ENCODE measurements at places on chromosomes 6 and 20. TPM values are rescaled to one million over a fixed set of nuclear protein-coding genes. Genes with fewer than 3 reads are reported as not detected.

DNA sequence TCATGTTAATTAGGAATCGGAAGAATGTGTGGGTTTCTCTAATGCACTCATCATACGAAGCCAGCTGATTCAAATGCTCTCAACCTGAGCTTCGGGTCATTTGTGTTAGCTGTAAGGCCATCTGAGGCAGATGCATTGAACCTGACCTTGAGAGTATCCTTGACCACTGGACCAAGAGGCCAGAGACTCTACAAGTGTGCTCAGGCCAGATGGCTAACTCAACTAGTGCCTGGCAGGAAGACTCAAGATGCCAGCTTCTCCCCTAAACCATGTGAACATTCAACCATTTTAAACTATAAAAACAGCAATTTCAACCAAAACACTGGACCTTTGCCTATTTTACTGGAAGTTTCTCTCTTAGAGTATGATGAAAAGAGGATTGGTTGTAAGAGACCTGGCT, 168.6 kb upstream of the CDH4 start:
- DNase-seq, result no peak

GRCh38 chr6:127937102-127937501, 36.2 kb upstream of the THEMIS start:
- no peak for DNase-seq

- DNase-seq, result no peak
These were observed 37.3 kb upstream of the TGM2 start for GRCh38 chr20:38202153-38202981.

DNA sequence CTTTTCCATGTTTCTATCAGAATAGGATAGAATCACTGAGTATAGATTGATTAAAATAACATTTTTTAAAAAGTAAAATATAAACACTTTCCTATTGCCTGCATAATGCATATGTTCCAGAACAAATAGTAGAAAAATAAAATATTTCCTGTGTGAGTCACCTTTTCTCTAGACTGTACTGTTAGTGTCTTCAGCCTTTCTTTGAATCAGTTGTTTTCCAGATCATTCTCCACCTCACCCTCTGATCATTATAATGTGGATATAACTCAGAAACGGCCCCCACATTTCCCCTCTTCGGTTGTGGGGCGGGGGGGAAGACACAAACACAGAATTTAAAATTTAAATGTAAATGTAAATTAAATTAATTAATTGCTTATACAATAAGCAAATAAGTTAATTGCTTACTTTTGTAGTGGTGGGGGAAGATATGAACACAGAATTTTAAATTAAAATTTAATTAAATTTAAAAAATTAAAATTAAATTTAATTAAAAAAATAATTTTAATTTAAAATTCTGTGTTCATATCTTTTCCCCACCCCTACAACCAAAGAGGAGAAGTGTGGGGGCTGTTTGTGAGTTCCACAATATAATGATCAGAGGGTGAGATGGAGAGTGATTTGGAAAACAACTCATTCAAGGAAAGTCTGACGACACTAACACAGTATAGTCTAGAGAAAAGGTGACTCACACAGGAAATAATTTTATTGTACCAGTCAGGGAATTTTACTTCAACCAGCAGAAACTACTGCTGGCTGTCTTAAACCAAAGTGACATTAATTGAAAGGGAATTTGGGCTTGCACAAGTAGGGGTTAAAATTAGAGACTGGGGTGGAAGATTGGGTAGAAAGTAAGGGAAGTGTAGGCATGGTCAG, 37.1 kb upstream of the PROKR2 start:
- no peak for DNase-seq

DNA sequence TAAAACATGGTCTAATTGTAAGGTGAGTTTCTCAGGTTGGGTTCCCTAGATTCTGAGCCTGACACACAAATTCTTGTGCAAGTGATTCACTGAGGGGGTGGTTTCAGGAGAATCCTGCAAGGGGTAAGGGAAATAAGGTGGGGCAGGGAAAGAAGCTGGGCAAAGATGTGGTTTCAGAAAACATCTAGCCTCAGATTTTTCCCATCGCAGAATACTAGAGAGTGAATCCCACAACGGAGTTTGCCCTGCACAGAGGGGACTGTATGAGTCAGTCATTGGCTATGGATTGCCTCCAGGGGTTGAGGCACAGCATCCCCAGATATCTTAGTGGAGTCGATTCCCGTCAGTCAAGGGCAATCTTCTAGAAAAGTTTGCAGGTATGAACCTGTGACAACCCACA, 65.2 kb downstream of the PRL start:
- no peak for DNase-seq

GRCh38 chr20:54260116-54260515, 52.2 kb downstream of the PFDN4 start:
- DNase-seq, result no peak

GRCh38 chr20:2289475-2289874, 6.3 kb upstream of the TGM3 start:
- peak; percentile 12 for DNase-seq

- no peak for DNase-seq
These were observed at the start of gene STK35 for GRCh38 chr20:2101057-2101864. TSS of gene STK35 (plus strand) at chr20:2101827. CDS start at chr20:2101882, 55 bp downstream.

DNA sequence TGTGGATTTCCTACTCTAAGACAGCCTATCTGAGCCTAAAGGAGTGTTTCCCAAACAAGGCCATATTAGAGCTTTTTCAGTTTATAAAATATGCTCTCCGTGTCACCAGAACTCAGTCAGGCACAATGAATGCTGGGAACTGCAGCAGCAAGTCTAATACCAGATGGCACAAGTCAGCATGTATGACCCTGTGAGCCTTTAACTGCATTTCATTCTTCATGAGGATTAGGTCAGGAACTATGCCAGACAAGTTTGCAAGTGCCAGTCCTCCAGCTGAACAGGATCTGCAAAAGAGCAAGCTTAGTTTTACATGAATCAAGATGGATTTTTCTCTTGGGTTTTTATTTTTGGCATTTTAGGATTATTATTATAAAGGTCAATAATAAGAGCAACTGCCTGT, 66.7 kb upstream of the SAMD5 start:
- no peak for DNase-seq

DNA sequence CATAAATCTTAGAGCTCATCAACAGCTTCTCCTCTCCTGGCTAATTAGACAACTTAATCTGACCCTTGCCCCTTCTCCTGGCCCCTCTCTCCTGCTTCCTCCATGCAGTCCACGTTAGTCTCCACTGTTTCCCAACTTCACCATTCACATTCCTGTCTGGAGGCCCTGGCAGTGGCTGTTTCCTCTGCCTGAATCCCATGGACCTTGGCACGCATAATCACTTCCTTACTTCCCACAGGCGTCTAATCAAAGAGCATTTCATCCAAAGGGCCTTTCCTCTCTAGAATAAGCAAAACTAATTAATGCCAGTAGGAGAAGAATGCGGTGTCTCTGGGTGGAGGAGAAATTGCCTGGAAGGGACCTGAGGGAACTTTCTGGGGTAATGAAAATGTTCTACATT, 16.4 kb upstream of the XRN2 start:
- no peak for DNase-seq

DNA sequence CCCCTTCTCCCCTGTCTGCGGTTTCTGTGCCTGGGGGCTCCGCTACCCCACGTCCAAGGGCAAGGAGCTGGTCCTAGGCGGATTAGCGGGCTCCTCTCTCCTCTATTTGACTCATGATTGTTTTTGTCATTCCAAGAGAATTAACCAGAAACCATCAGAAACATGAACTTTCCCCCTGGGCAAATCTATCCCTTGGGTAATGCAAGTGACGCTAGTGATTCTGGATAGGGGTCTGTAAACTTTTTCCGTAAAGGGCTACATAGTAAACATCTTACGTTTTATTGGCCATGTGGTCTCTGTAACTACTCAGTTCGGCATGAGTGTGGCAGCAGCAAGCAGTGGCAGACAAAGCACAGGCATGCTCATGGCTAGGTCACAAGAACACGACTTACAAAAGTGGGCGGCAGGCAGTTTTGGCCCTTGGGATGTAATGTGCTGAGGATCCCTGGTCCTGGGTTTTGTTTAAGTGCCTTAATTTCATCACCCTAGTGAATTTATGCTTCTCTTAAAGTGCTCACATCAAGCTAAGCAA, 654 bp downstream of the CST11 start:
- DNase-seq, result no peak

DNA sequence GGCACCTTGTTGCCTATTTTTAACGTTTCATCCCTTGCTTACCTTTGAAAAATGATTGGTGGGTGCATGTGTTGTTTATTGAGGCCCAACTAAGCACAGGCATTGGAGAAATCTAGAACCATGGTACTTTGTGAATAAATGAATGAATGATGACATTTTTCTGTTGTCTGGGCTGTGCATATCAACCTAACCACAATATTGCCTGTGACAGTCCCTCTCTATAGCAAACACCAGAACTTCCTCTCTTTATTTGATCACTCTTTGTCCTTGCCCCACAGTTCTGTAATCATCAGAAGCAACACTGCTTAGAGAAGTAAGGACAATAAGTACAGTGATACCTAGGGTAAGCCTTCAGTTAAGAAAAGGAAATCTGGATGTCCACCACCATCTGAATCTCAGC, 75.1 kb downstream of the TBC1D7 start:
- DNase-seq, result no peak

DNA sequence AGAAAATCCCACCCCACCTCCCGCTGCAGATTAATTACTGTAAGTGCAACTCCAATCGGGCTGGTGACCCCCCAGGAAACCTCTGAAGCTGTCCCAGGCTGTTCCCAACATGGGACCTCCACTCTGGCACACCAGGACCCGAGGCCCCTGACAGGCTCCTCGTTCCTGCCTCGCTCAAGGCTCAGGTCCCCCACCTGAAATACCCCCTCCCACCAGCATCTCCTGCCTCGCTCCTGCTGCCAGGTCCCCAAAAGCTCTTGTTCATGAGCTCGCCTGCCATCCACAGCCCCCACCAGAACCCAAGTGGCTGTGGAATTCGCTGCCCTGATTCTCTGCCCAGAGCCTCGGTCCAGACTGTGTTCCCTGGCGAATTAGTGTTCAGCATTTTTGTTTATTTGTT, 26.1 kb downstream of the NPEPL1 start:
- DNase-seq, result no peak

- DNase-seq, result no peak
These were observed 1100.6 kb upstream of the CITED2 start for GRCh38 chr6:140475086-140475485.

GRCh38 chr6:137303441-137303840, 84.3 kb upstream of the IFNGR1 start:
- DNase-seq, result no peak

DNA sequence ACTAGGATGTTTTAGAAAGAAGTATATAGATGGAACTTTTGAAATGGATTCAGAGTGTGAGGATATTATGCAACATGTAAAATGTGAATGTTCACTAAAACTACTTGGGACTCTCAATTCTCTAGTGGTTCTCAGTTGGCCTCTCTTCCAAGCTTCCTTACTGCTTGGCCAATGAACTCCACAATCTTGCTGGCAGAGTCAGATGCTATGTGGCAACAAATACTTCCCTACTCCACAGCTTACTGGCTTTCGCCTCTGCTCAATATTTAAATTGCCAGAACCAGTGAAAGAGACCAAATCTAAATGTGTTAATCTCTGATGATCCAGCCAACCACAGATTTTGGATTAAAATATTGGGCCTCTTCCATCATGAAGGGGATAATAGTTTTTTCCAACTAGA, 138.4 kb downstream of the HTR1B start:
- DNase-seq, result no peak

DNA sequence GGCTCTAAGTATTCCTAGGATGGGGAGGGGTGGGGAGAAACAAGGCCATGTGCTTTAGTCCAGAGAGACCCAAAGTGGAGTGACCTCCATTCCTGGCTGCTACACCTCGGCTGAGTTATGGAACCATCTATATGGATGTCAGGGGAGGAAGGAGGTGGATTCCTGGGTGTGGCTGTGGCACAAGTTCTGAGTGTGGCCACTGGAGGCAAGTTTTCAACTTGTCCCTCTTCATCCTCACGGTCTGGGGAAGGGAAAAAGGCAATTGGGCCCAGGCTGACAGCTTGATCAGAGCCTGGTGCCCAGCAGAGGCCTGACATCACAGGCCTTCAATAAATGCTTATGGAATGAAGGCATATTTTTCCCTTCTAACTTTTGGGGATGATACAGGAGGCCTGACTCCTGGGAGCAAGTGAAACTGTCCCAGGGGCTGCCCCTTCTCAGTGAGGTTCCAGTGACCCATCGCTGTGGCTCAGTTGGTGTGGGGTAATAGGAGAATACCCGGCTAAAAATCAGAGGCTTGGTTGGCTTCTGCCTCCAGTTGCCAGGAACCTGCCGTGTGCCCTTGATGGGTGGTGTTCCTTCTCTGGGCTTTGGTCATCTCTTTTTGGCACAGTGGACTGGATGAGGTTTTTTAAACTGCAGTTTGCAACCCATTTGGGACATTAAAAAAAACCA, 1.8 kb upstream of the ITPR3 start:
- DNase-seq, result no peak

- no peak for DNase-seq
These were observed 1.7 kb upstream of the CNKSR3 start for GRCh38 chr6:154512201-154512600.

SPATA2 gene
- 21.9 TPM for total RNA-seq

HRH3 gene
- 1.1 TPM for total RNA-seq

NCOA6 gene
- 48.1 TPM for total RNA-seq

HMGCLL1 gene
- 9.2 TPM for total RNA-seq

FOXA2 gene
- total RNA-seq, result 0.43 TPM

ENPP1 gene
- 16.0 TPM for total RNA-seq

IRAK1BP1 gene
- total RNA-seq, result 16.1 TPM

GLP1R gene
- 0.55 TPM for total RNA-seq

MYB gene
- 1.5 TPM for total RNA-seq

NOX3 gene
- not detected for total RNA-seq

TP53INP2 gene
- 59.9 TPM for total RNA-seq

RSPH9 gene
- 6.1 TPM for total RNA-seq

THBS2 gene
- total RNA-seq, result 7.6 TPM

VWA7 gene
- 3.1 TPM for total RNA-seq

Measured in testis (tissue), 5 donors.